Stimulated activated CD4-positive, alpha-beta T cell treated with anti-CD3 and anti-CD28 coated beads, Interleukin-4, amount 100 ng/mL, for 4 hours (primary cell): ENCODE measurements at places on chromosomes 4 and X.
A peak's percentile ranks its signal among the peaks of the same experiment; 100 is the strongest.

DNA sequence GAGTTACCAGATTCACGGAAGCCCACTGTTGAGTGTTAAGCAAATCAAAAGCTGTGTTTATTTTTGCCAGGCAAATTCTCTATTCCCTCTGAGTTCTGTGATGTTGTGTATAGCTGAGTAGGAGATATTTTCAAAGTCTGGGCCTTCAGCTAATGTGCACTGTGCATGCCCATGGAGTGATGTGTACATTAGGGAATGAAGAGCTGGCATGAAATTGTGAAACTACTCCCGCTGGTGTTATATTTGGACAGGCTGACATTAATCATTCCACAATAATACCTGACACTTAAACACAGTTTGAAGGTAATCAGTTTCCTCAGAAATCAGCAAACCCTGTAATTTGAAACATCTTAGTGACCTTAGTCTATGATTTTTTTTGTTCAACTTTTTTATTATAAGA is 88.1 kb upstream of the MBNL3 start:
- no peak for DNase-seq

GRCh38 chr4:14596028-14596427 is 406.3 kb upstream of the CPEB2 start:
- no peak for DNase-seq

- peak; percentile 8 for DNase-seq
Measured at GRCh38 chr4:52588097-52588496, 71.0 kb downstream of the USP46 start.

DNA sequence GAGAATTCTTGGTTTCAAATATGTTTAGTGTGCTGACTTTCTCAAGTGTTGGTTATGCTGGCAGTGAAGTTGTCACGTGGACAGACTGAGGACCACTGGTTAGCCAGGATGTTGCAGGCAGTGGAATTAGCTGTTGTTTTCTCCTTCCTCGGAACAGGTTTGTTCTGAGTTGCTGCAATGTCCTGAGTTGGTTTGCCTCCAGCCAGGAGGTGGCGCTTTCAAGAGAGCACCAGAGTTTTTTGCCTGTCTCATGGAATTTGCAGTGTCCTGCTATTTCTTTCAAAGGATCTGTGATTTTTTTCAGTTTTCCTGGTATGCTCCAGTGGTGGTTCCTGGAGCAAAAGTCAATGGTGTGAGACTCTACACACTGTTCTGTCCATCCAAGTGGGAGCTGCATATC is 158.1 kb upstream of the CXorf66 start:
- DNase-seq: no peak

GRCh38 chrX:31580227-31580626 is 508.4 kb upstream of the FTHL17 start:
- no peak for DNase-seq
